Fibroblast of the aortic adventitia (primary cell): ENCODE measurements at places on chromosomes 1 and 21. TPM values are rescaled to one million over a fixed set of nuclear protein-coding genes. Genes with fewer than 3 reads are reported as not detected.
A peak's percentile ranks its signal among the peaks of the same experiment; 100 is the strongest.

DNA sequence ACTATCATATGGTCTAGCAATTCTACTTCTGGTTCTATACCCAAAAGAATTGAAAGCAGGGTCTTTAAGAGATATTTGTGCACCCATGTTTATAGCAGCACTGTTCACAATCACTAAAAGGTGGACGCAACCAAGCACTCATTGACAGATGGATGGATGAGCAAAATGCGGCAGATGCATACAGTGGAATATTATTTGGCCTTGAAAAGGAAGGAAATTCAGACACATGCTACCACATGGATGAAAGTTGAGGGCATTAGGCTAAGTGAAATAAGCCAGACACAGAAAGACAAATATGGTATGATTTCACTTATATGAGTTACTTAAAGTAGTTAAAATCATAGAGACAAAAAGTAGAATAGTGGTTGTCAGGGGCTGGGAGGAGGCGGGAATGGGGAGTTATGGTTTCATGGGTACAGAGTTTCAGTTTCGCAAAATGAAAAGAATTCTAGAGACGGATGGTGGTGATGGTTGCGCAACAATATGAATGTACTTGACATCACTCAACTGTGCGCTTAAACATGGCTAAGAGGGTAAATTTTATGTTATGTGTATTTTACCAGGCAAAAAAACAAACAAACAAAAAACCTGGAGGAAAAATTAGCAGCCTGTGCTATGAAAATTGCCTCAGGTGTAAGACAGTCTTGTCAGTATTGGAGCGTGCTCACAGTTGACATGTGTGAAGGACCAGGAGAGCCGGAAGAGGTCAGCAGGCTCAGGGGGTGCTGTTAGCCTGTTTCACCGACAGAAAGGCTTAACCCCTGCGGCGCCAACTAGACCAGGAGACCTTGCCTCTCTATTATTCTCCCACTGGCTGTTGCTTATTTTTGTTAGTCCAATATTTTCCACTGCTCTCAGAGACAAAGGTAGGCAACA is 26.5 kb downstream of the CD247 start:
- DNase-seq, result no peak

DNA sequence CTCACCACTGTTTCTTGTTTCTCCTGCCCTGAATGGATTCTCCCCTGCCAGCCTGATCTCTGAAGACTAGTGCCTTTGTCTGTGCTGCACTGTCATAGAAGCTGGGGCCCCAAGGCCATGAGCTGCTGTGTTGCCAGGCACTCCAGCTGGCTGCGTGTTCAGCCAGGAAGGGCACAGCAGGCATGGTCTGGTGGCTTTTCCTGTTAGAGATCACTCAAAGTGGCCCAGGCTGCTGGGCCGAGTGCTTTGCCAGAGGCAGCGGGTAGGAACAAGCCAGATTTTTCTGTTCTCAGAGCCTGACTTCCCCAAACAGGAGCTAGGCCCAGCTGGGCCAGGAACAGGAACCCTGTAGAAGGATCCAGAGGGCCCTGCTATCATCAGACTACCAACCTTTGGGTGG is 5.2 kb downstream of the ADPRS start:
- DNase-seq, result no peak

GRCh38 chr1:74729741-74730478 is 2.9 kb downstream of the CRYZ start:
- peak; percentile 39 for DNase-seq

DNA sequence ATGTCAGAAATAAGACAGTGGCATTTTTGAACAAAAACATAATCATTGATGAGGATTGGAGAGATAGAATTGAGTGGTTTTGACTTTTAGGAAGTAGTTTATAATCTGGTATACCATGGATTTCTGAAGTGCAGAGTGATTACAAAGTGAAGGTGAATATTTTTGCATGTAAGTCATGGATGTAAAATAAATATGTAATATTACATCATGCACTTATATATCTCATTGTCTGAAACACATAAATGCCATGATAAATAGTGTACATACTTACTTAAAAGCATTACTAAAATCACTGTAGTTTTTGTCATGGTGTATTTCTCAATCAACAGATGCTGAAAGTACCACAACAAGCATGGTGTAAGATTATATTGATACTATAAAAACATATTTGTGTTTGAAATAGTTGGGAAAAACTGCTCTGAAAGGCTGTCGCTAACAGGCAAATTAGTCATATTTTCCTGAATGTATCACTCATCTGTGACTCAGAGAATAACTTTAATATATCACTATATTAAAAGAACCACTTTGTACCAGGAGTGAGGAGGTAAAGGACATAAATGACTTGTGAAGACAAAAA is 24.8 kb upstream of the RGS18 start:
- DNase-seq, result peak; percentile 49

DNA sequence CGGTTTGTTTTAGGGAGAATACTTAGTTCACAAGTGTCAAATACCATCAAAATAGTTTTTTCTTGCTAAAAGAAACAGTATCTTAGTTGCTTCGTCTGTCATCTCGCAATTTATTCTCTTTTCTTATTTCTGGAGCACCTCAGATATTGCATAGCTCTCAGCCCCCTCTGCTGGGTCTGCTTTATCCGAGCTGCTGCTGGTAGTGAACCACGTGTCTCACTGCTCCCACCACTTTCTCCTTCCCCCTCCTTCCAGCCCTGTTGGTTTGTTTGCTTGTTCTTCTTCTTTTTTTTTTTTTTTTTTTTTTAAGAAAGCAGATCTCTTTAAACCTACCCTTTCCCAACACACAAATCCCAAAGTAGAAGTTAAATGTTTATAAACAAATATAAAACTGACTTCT is 170.8 kb downstream of the EDEM3 start:
- DNase-seq, result no peak

GRCh38 chr1:186479162-186479561 is 18.2 kb upstream of the PDC start:
- DNase-seq, result no peak

GRCh38 chr1:59485171-59485570 is 188.3 kb downstream of the FGGY start:
- DNase-seq, result no peak

DNA sequence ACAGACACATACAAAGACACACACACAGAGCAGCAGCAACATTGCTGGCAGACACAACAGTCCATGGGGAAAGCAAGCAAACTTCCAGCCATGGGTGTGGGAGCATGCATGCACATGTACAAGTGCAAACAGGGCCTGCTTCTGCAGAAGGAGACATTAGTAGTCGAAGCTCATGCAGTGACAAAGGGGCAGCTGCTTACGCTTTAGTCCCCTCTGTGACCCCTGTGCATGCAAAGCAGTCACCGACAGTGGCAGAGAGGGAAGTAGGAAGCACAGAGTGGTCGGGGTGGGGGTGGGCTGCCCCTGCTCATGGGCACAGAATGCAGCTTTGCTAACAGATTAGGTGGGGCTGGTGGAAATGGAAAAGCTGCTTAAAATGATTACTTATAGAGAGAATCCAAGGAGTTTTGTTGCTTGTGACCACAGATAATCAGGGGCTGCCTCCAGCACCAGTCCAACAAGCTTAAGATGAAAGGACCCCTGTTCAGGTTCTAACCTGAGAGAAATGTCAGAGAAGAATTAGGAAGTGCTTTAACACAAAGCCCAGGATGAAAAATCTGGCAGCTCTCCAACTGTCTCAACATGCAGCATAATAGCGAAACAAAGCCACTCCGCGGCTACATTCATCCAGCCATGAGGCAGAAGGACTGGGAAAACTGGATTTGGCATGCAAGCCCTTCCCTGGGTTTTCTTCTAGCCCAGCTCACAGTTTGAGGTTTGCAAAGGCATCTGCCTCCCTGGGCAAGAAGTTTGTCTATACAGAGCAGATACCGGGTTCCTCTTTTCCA is 378.9 kb downstream of the KCNH1 start:
- DNase-seq, result no peak

GRCh38 chr1:209547626-209548025 is 35.9 kb upstream of the CAMK1G start:
- DNase-seq, result no peak

DNA sequence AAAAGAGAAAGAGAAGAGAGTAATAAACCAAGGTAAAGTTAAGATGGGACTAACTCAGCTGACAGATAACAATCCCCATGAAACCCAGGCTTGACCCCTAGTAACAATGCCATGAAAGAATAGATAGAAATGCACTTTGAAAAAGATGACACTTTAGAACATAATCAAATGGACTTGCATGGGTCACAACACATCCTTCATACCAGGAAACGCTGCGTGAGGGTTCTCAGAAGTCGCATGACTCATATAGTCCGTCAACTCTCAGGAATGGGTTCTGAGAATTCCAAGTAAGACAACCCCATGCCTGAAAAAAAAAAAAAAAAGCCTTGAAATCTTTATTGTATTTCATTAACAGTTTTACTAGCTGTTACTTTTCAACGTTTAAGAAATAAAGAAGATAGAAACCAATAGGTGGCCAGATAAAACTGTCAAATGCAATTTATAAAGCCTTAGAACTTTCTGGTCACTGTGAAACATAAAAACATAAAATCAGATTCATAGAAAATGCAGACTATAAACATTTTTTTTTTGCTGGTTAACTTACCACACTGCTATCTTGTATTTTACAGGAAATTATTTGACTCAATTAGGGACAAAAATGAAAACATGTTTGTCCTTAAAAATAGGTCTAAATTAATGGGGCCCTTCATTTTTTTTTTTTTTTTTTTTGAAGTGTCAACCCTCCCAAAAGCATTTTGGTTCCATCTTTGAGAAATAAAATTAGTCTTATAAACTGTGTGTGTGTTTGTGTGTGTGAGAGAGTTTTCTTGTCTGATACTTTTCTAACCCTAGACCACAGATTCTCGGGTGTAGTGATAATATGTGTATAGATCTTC is 202.1 kb downstream of the NCAM2 start:
- peak; percentile 99 for DNase-seq

- DNase-seq, result no peak
Observed at GRCh38 chr1:7915826-7916500, 24.7 kb downstream of the TNFRSF9 start.

GRCh38 chr21:14366998-14367397 is 15.9 kb downstream of the HSPA13 start:
- DNase-seq, result no peak

- DNase-seq, result no peak
Observed at GRCh38 chr1:182217071-182217470, 155.6 kb upstream of the ZNF648 start.

DNA sequence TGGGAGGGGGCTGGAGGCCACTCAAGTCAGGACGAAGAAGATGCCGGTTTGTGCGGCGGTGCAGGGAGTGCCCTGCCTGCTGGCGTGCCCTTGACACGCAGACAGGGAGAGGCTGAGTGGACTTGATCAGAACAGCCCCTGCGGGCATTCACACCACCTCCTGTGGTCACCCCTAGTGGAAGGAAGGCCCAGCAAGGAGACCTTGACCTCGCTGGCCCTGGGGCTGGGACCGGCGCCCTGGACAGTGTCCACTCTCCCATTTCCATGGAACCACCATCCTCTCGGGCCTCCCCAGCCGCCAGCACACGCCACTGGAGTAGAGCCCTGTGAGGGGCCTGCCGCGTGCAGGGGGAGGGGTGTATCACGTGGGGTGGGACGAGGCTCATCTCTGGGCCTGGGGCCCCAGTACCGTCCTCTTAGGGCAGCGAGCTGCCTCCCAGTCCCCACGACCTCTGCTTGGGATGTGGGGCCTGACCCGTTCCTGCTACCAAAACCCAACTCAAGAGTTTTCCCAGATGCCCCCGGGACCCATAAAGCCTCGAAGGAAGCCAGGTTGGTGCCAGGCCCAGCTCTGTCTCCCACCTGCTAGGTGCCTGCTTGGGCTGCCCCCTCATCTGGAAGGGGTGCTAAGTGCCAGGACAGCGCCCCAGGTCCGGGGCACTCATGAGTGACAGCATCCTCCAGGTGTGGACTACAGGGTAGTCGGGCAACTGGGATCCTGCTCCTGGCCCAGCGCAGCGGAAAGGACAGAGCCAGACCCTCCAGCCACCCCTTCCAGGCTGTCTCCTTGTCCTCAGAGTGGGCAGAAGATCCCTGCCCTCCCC is 62.8 kb downstream of the SLX9 start:
- no peak for DNase-seq

- DNase-seq, result peak; percentile 87
Observed at GRCh38 chr1:15786581-15786980, 20.9 kb downstream of the UQCRHL start.

GRCh38 chr1:198574325-198574724 is 33.8 kb upstream of the ATP6V1G3 start:
- no peak for DNase-seq

SPTA1 gene
- total RNA-seq, result 1.2 TPM in 1 of 2 replicates, not detected in the other

MTF2 gene
- total RNA-seq, result 8.6 and 14.0 TPM in 2 replicates

RNU1-1 gene
- under 0.01 and 2,882 TPM in 2 replicates for total RNA-seq

KCNC4 gene
- 4.7 and 6.8 TPM in 2 replicates for total RNA-seq

S100A5 gene
- 0.99 TPM in 1 of 2 replicates, not detected in the other for total RNA-seq

CFHR3 gene
- total RNA-seq, result not detected in 2 replicates

COG2 gene
- 15.7 and 22.1 TPM in 2 replicates for total RNA-seq

TTLL7 gene
- 16.0 and 20.9 TPM in 2 replicates for total RNA-seq

OR2M3 gene
- under 0.01 TPM in 1 of 2 replicates, not detected in the other for total RNA-seq

SERTAD4 gene
- total RNA-seq, result 16.7 TPM in 1 of 2 replicates, not detected in the other

PLA2G2F gene
- not detected in 2 replicates for total RNA-seq

CSF3R gene
- total RNA-seq, result not detected in 2 replicates
